Hippocampal formation (tissue), 2 donors: ENCODE measurements at places on chromosomes 1 and 21.

- DNase-seq, result no peak
These were observed 74.9 kb downstream of the DNAH14 start for GRCh38 chr1:225004396-225004795.

DNA sequence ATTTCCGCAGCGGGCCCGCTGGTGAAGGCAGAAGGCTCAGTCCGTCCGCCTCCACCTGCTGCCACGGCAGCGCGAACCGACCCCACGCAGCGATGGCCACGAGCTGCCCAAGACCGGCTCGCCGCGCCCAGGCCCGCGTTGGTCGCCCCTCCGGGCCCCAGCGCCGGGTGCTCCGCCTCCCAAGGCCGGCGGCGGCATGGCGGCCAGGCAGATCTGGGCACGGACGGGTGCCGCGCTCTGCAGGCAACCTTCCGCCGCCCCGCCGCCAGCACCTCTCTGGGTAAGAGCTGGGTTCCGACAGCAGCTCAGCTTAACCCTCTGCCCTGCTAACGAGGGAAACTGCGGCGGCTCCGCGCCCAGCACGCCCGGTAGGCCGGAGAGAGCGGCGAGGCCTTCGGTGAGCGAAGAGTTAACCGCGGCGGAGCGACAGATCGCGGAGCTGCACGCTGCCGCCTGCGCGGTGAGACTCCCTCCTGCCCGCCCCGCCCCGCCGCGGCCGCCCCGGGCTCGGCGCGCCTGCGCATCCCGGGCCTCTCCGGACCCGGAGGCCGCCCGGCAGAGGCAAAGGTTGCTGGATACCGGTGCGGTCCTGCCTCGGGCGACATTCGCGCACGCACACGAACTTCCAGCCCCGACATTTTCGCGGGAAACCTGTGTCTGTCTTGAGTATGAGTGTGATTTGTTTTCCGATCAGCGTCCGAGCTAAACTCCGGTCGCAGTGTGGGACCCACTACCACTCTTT lies at the start of gene C1orf53:
Gene C1orf53 (plus strand): TSS at position 177 of the 742 bp plus-strand sequence. CDS start 20 bp downstream, at position 197.
- DNase-seq, result peak; percentile 85

- DNase-seq, result no peak
These were observed 111.0 kb downstream of the ACTL8 start for GRCh38 chr1:17865912-17866739.

- no peak for DNase-seq
These were observed 22.4 kb upstream of the SAMD11 start for GRCh38 chr1:901108-901859.

- DNase-seq, result no peak
These were observed 7.0 kb downstream of the GPR3 start for GRCh38 chr1:27399251-27400025.
